ENCODE measurements at places on chromosomes 6 and 20.
A peak's percentile ranks its signal among the peaks of the same experiment; 100 is the strongest.

- DNase-seq: no peak
Observed at GRCh38 chr6:163418311-163419029, 4.0 kb downstream of the QKI start.

- DNase-seq: no peak
Observed at GRCh38 chr20:59802471-59803221, 130.8 kb downstream of the SYCP2 start.

- DNase-seq: no peak
Observed at GRCh38 chr6:152351110-152351509, 286.1 kb downstream of the SYNE1 start.

- no peak for DNase-seq
Observed at GRCh38 chr6:44058617-44059358, 68.5 kb downstream of the MRPL14 start.

GRCh38 chr6:150301846-150302519 is 66.8 kb upstream of the IYD start:
- DNase-seq: no peak

- no peak for DNase-seq
Observed at GRCh38 chr6:124190256-124190655, 386.6 kb downstream of the NKAIN2 start.

DNA sequence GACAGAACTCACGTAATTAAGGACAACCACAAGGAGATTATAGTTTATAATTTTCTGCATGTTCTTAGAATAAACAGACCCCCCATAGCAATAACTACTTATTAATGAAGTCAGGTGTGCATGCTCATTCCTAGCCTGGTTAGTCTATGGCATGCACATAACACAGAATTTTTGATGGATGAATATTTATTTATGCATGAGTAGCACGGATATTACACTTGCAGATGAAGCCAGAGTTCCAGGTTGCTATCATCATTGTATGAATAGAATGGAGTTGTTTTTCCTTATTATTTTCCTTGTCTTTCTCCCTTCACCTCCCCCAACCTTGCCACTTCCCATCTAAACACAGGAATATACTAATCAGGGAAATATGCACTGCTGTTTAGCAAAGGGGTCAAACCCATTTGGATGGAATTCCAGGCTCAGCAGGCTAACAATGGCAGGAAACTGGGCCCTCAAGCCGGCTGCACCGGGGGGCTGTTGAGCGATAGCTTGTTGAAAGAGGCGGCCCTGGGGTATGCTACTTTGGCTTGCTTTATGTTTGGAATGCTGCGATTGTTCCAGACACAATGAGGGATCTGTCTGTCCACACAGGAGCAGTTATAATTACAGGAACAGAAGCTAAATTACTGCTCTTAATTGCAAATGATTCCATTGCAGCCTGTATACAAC is 112.6 kb downstream of the TMEM170B start:
- DNase-seq: no peak

- no peak for DNase-seq
Observed at GRCh38 chr6:113651120-113651519, 206.0 kb upstream of the MARCKS start.

- no peak for DNase-seq
Observed at GRCh38 chr6:137452333-137452894, 41.8 kb downstream of the OLIG3 start.

- DNase-seq: no peak
Observed at GRCh38 chr6:132333639-132334520, 67.4 kb downstream of the MOXD1 start.

- DNase-seq: no peak
Observed at GRCh38 chr20:42258564-42259302, 640.6 kb upstream of the CHD6 start.

DNA sequence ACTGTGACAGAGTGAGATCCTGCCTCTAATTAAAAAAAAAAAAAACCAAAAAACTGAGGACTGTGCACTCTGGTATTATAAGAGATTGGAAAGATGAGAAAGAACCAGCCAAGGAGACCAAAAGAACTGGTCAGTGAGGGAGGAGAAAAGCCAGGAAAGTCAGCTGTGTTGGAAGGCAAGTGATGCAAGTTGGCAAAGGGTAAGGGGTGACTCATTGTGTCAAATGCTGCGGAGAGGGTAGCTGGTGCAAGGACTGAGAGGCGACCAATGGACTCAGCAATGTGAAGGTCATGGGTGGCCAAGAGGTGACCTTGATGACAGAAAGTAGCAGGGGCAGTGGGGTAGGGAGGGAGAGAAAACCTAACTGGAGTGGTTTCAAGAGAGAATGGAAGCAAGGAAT is 27.4 kb upstream of the LRRN4 start:
- no peak for DNase-seq

- no peak for DNase-seq
Observed at GRCh38 chr20:21862259-21862946, 156.9 kb downstream of the PAX1 start.

GRCh38 chr20:51153867-51154707 is 131.2 kb upstream of the KCNG1 start:
- no peak for DNase-seq

GRCh38 chr6:137097057-137097456 is 52.3 kb upstream of the IL20RA start:
- DNase-seq: no peak

GRCh38 chr6:143060806-143061596 is at the start of gene AIG1:
AIG1 (plus strand) TSS chr6:143060889; CDS start chr6:143060926, 37 bp downstream.
- peak; percentile 25 for DNase-seq

DNA sequence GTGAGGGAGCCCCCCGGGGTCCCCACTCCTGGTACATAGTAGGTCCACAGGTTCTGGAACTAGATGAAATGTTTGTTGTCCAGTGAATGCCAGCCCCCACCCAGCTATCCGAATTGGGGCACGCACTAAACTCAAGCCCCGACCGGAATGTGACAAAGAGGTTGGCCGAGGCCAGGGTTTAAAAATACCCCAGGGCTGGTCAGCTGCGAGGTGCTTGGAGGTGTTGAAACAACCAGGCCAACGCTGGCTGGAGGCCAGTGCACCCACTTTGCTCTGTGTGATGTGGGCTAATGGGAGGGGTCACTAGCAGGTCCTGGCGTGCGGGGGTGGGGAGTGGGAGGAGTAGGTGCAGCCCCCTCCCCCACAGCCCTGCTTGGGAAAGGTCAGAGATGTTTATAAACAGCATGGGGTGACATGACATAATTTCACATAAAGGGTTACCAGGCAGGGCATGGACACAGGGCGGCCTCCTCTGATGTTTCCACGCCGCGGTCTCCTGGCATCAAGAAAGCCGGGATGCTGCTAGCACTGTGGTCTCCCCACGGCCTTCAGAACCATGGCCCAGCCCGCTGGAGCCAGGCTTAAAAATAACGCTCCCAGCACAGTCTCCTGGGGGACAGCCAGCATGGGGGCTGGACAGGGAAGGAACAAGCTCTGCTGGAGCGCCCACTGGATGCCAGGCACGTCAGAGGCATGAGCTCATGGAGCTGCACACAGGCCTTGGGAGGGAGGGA is 111.2 kb upstream of the PTPN1 start:
- DNase-seq: no peak

GRCh38 chr6:133017581-133017980 is 203.2 kb downstream of the RPS12 start:
- DNase-seq: no peak

GRCh38 chr6:9540126-9540525 is 874.7 kb downstream of the TFAP2A start:
- no peak for DNase-seq

DNA sequence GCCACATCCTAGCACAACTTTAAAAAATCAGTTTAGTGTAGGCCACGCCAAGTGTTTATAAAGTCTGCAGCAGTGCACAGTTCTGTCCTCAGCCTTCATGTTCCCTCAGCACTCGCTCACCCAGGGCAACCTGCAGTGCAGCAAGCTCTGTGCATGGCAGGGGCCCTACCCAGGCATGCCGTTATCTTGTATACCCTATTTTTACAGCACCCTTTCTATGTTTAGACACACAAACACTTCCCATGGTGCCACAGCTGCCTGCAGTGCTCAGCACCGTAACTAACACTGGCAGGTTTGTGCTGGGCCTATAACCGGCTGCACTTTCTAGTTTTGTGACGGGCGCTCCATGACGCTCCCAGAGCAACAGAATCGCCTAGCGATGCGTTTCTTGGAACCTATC is 43.8 kb downstream of the ZBTB46 start:
- no peak for DNase-seq

All from stimulated activated CD4-positive, alpha-beta T cell treated with anti-CD3 and anti-CD28 coated beads, Interleukin-12 subunit alpha, Interleukin-12 subunit beta, amount 100 ng/mL, for 24 hours (primary cell).